ENCODE measurements at places on chromosomes 2 and 18.
A peak's percentile ranks its signal among the peaks of the same experiment; 100 is the strongest.

DNA sequence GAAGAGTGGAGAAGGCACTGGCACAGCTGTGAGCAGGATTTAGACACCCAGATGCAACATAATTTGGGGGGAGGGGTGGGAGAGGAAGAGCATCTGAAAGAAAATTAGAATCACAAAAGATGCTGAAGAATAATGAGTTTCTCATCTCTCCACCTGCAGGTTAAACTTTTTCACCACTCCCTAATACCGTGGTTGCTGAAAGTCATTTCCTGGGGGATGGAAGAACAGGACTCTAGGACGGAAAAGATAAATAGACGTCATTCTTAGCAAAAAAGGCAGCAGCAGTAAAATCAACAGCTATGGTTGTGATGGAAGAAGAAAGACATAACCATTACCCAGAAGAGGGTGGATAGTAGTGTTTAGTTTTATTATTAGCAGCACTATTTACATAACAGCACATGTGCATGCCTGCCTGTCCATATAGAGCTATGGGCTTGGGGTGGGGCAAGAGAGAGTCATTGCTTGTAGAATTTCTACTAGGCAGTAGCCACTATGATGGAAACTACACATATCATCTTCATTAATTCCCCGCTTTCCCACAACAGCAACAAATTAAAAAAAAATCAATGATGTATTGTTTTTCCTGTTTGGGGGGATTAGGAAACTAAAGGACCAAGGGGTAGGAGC, 212.2 kb downstream of the TRIB2 start:
- no peak for DNase-seq

DNA sequence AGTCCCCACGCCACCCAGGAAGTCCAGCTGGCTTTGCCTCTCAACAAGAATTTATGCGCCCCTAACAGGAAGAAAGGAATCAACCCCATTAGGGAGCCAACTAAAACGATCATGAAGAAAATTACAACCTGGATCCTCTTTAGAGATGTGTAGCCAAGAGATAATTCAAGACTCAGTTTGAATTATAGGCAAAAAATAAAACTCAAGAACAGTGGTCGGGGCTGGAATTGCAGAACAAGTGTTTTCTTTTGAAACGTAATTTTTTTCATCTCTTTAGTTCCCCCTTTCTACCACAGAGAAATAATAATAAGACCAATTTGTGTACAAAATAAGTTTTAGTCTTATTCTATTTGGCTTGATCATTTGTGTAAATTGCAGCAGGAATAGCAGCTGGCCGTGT, 22.4 kb downstream of the PDCD1 start:
- no peak for DNase-seq

- no peak for DNase-seq
These were observed 150.3 kb upstream of the CAPN13 start for GRCh38 chr2:30957591-30957990.

GRCh38 chr2:84169871-84170270, 289.2 kb downstream of the SUCLG1 start:
- no peak for DNase-seq

DNA sequence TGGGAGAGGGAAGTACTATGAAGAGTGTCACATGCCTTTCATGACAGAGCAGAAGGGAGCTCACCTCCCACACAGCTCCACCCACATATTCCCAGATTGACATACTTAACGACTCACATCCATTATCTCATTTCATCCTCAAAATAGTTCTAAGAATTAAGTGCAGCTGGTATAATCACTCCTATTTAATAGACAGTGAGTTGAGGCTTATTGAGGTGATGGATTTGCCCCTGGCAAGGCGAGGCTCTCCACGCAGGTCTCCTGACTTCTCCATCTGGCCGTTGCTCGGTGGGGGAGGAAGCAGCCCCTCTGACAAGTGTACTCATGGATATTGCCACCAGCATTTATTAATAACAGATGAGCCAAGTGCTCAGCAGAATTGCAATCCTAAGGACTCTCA, 81.4 kb downstream of the TGOLN2 start:
- no peak for DNase-seq

GRCh38 chr18:27404855-27405254, 219.7 kb upstream of the CHST9 start:
- DNase-seq = no peak

- DNase-seq = no peak
These were observed 156.6 kb upstream of the NOSTRIN start for GRCh38 chr2:168645696-168646338.

DNA sequence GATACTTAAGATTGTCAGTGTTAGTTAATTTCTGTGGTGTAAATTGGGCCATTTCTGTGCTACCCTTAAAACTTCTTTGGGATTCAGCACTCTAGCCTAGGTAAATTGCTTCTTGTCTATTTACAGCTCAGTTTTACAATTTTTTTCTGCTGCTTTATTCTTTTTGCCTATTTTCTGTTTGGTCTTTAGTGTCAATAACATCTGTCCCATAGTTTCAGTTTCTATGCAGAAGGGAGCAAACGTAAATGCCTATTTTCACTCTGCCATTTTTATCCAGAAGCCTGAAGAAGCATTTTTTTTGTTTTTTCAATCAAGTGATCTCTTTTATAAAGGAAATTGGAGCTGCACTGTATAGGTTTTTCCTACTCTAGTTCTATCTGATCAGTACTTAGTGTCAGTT, 564.9 kb upstream of the MEX3C start:
- DNase-seq = no peak

GRCh38 chr2:188142088-188142487, 149.6 kb upstream of the GULP1 start:
- no peak for DNase-seq

GRCh38 chr2:222241128-222241870, 57.5 kb downstream of the PAX3 start:
- DNase-seq = no peak

DNA sequence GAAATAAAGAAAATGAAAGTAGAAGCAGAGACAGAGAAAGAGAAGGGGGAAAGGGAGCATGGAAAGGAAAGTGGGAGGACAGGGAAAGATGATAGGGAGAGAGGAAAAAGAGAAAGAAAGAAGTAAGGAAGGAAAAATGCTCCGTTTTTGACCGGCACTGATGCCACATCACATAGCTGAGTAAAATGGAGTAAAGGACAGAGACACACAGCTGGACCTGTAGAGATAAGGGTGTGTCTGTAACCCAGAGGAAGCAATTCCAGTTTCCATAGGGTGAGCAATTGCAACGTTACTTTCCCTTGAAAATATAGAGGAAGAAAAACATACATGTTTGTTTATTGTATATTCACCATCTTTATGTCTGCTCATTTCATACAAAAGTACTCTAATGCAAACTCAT, 1866.9 kb upstream of the PIK3C3 start:
- DNase-seq = no peak

- no peak for DNase-seq
These were observed 38.4 kb downstream of the SPC25 start for GRCh38 chr2:168851674-168852320.

GRCh38 chr2:37802899-37803379, 122.1 kb upstream of the RMDN2 start:
- DNase-seq = no peak

- no peak for DNase-seq
These were observed 32.7 kb downstream of the SERPINB8 start for GRCh38 chr18:64002581-64002980.

DNA sequence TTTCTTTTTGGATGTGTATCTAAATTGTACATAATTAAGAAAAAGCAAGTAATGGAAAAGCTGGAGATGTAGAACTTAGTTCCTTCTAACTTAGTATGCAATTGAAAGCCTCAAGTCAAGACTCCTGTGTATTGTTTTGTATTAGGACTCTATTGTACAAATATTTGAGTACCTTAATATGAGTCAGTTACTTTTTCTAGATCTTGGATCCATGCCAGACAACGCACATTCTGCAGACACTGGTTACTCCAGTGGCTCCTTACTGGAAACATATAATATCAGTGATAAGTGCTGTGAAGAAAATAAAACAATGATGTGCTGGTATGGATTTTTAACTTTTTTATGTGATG, 1.5 kb downstream of the SLC39A10 start:
- DNase-seq = peak; percentile 34

DNA sequence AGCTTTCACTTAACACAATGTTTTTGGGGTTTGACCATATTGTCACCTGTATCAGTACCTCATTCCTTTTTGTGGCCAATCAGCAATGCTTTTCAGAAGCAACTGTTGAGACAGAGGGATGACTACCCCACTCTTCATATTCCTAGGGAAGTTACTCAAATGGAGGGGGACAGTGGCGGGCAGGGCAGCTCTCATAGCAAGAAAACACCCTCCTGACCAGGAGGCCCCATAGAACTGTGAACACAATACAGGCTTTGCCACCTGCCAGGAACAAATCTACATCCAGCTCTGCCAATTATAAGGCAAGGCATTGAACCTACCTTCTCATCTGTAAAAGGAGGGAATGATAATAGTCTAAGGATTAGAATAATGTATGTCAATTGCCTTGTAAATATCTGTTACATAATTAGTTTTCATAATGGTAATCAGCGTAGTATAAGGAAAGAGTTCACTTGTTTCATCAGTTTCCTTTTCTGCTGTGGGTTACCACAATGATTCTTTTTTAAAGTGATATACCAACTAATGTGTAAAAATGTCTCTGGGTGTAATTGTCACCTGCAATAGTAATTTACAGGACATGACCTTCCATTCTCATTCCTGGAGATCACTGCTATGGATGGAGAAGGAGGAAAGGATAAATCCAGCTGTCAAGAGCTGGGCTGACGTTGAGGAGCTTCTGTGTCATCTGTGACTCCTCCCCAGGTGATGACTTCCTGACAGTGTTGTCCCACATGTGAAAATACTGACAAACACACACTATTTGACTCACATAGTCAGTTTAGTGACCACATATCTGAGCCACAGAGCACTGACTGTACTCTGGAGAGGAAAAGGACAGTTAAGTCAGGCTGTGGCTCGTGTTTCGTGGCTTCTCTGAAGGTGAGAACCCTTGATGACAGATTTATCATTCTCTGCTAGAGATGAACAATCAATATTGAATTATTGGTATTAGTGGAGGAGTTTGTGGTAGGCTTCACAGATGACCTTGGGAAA, 13.5 kb downstream of the ALPK2 start:
- DNase-seq = peak; percentile 69

DNA sequence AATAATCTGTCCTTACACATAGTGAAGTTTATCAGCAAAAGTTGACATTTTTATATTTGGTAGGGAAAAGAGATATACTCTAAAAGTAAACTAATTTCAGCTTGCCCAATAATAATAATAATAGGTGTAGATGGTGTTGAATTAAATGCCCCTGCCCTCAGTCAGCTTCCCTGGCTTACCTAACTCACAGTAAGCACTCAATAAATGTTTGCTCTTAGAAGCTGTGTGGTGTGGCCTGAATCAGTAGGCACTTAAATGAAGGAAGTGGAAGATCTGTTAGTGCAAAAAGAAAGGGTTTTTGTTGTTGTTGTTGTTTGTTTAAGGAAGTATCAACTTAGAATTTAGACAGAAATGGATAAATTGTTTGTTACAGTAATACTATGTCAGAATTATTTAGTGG, 36.2 kb downstream of the EML4 start:
- DNase-seq = no peak

DNA sequence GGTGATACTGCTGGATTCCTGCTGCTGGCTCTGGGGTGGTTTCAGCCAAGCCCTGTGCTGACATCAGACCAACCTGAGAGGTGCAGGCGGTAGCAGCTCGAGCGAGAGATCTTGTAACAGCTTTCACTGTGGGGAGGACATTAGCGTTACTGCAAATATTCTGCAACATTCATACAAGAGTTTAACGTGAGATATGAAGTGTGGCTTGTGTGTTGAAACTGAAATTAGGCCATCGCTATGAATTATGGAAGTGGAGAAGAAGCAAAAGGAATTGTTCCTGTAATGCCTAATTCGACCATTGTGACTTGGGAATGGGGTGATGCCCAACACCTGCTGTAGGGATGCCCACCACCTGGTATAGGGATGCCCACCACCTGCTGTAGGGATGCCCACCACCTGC, 6.5 kb upstream of the MLPH start:
- no peak for DNase-seq

GRCh38 chr2:2127467-2127866, 203.6 kb downstream of the MYT1L start:
- DNase-seq = no peak

DNA sequence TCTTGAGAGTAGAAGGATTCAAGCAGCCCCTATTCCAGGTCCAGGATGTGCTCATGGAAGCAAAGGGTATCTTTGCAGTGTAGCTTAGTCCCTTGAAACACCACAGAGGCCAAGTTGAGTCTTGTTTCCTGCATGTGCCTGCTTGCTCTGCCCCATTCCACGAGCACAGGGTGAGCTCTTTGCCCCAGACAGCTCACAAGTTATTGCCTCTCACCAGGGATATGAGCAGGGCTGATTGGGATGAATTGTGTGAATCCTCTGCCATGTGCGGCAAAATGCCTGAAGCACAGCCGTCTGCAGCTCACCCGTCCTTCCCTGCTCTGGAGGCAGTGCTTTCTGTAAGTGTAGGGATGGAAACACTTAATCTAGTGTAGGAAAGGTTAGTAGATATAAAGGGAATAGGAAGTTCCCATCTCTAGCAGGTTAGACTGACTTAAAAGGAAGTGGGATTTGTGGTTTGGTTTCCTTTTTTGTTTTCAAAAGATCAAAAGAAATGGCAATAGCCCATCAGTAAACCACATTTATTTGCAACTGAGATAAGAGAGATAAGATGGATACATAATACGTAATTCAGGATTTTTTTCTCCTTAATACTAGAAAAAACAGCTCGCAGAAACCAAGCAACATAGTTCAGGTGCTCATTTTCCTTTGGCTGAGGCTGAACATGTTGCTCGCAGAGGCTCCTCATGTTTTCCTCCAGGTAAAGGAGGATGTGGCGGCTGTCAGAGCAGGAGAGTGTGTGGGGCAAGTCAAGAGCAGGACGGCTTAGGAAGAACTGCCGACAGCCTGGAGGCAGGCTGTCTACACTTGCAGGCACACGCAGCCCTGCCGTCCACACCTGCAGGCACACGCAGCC, 41.4 kb downstream of the TMEM182 start:
- no peak for DNase-seq

DNA sequence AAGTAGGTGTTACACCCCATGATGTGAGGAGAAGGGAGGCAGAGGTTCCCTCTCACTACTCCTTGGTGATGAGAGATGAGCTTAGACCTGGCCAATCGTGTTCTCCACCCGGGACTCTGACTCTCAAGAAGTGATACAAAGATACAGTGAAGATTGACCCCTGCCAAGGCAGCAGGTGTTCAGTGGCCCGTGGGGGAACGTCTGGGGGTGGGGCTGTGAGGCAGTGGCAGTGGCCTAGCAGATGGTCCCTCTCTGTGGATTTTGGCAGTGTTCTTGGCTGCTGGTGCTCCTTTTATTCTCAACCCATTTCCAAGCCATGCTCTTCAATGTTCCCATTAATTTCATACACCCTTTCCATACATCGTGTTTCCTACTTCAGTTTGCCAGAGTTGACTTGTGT, 120.4 kb upstream of the NEDD4L start:
- DNase-seq = no peak

DNA sequence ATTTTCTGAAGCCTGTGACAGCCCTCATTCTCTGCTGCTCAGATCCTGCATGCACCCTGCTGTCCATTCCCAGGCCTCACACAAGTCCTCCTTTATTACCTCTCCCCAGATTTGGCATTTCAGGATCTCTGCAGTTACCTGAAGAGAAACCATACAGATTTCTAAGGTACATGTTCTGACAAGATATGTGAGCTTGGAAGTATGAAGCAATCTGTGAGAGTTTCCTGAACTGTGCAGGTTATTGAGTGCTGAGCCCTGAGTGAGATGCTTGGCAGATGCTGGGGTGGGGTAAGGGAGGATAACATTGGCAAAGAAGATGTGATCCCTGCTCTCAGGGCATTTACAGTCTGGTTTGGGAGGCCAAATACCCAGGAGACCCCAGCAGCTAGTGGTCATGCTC, 122.1 kb upstream of the STPG4 start:
- no peak for DNase-seq

- DNase-seq = no peak
These were observed 48.7 kb upstream of the MSH2 start for GRCh38 chr2:47354013-47354847.
